ENCODE measurements at places on chromosomes 11 and 22. TPM values are rescaled to one million over a fixed set of nuclear protein-coding genes. Genes with fewer than 3 reads are reported as not detected.

GRCh38 chr11:70547386-70547785, 149.1 kb downstream of the CTTN start:
- DNase-seq, result no peak

Gene KRTAP5-8
- total RNA-seq, result not detected

DNA sequence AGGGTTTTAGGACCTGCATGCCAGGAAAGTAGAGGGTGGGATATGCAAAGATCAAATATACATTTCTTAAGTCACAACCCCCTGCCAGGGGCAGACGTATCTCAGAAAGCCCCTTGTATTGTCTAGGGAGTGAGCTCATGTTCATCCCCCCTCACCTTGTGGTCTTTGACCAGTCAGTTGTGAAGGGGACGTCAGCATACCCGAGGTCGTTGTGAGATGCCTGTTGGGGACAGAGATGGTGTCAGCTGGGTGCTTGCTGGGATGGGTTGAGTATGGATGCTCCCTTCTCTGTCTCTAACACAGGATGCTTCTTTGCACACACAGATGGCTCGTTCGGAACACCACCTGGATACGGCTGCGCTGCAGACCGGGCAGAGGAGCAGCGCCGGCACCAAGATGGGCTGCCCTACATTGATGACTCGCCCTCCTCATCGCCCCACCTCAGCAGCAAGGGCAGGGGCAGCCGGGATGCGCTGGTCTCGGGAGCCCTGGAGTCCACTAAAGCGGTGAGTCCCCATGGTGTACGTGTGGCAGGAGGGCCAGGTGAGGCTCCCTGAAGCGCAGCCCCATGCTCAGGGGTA, 73.3 kb downstream of the BCR start:
- no peak for DNase-seq

Gene RCOR2
- 66.8 TPM for total RNA-seq

DNA sequence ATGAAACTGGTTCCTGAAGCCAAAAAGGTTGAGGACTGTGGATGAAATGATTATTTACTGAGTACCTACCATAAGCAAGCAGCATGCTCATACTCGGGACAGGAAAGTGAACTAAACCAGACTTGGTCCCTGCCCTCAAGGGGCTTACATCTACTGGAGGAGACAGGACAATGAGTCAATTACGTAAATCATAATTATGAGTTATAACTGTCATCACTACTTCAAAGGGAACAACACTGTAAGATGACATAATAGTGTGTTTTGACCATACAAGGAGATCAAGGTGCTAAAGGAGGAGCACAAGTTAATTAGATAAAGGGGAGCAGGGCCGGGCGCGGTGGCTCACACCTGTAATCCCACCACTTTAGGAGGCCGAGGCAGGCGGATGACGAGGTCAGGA, 2.5 kb downstream of the FAM227A start:
- no peak for DNase-seq

GRCh38 chr22:26766510-26767350, 109.3 kb downstream of the MIAT start:
- no peak for DNase-seq

DNA sequence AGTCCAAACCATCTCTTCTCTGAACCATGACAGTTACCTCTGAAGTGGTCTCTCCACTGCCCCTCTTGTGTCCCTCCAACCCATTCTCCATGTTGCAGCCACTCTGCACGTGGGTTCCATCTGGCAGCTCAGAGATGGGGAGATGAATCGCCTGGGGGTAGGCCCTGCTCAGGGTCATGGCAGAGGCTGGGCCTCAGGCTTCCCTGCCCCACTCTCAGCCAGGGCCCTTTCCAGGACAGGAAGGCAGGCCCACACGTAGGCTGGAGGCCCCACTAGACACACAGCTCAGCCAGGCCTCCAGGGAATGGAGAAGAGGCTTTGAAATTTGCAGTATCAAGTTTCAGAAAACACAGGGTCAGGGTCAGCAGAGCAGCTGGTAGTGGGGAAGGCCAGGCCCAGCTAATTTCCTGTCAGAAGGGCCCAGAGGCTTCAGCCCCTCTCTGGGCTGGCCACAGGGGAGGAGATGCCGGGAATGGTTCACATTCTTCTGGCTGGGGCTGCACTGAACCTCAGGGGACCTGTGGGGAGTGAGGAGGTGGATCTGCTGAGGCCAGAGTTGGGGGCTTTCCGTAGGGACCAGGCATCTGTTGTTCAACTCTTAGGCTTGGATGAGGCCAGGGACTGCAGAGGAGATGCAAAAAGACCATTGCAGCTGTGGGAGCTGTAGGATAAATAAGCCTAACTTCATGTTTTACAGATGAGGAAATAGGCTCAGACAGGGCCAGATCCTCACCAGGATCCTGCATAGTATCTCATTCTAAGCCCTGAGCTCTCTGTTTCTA, 101.6 kb downstream of the SWAP70 start:
- peak; percentile 76 for DNase-seq

Gene ZNF215
- 11.8 TPM for total RNA-seq

GRCh38 chr11:117749541-117749910, 47.5 kb downstream of the DSCAML1 start:
- DNase-seq, result no peak

DNA sequence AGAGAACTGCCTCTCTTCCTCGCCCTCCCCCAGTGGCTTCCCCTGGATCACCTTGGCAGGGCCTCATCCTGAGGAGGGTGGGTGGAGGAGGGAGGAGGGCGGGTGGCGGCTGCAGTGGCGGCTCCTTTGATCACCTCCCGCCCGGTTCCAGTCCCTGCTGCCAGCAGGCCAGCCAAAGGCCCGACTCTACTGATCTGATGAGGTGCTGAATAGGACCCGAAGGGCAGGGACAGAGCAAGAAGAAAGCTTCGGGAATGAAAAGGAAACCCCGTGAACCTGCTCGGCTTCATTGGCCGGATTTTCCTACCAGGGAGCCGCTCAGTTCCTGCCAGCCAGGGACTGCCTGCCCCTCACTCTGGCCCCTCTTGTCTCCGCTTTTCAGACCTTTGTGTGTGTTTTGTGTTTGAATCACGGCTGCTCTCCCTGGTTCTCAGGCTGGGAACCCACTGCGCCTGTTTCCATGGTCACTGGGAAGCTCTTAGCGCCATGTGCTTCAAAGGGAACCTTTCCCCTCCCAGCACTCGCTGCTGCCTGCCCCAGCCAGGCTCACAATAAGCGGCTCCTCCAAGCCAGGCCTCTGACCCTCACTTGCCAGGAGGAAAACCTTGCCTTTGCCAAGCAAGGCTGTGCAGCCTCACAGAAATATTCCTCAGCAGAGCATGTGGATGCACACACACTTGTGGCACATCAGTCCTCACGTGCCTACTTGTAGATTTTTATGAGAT, 56.8 kb downstream of the C22orf31 start:
- DNase-seq, result peak; percentile 87

Gene PDXP
- 54.1 TPM for total RNA-seq

All from H7 (cell line).